Motor neuron (in vitro differentiated cells): ENCODE measurements at places on chromosomes 7 and 10. TPM values are rescaled to one million over a fixed set of nuclear protein-coding genes. Genes with fewer than 3 reads are reported as not detected.

OPALIN gene
- total RNA-seq: 0.13 and 0.31 TPM in 2 replicates

GSTO2 gene
- total RNA-seq: 1.2 and 1.6 TPM in 2 replicates

GALNT17 gene
- total RNA-seq: 16.8 and 17.6 TPM in 2 replicates

CLRN3 gene
- not detected in 2 replicates for total RNA-seq

CALCR gene
- 0.11 TPM in 1 of 2 replicates, not detected in the other for total RNA-seq
